ENCODE measurements at places on chromosomes 7 and 10.
A peak's percentile ranks its signal among the peaks of the same experiment; 100 is the strongest.

- no peak for DNase-seq
Measured at GRCh38 chr10:822661-823367, 108.7 kb downstream of the LARP4B start.

DNA sequence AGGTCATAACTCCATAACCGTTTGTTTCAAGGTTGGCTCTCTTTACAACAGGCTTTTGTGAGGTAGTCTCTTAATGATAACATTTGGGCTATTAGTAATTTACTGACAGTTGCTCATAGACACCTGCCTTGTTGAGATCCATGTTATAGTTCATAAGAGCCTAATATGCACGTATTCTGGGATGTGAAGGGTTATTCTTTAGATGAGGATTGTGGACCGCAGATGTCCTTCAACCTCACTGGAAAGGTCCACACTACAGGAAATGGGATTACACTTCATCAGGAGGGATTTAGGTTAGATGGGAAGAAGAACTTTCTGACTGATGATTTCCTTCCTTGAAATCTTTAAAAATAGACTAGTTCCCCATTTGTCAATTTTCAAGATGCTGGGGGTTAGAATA, 62.8 kb downstream of the SAMD9 start:
- no peak for DNase-seq

GRCh38 chr10:70692043-70692603, 19.8 kb downstream of the ADAMTS14 start:
- DNase-seq = no peak

DNA sequence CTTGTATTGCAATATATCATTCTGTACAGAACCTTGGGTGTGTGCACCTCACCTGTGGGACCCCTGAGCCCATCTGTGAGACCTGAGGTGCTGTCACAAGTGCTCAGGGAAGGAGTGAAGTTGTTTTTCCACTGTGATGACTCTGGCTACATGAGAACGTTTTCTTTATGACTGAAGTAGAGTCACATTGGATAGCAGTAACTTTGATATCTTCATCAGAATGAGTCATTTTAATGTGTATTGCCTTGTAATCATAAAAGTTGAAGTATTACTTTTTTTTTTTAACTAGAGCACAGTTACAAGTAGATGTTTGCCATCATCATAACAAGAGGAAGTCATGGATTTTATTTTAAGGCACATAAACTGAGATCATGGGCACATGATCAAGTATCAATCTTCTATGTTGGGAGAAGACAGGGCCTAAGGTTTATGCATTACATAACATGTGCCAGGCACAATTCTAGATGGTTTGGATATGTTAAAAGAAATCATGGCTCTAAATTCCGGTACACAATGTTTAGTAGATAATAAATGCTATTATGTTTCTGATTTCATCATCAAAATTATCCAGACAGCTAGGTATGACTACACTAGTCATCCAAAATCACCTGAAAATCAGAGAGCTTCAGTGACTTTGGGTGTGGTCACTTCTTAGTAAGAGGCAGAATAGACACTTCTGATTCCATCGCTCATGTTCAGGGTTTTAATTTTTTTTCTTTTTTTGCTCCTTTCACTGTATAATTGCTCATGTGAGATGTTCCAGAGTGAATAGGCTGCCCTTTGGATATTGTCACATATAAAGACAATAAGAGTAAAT, 82.7 kb upstream of the KLF6 start:
- DNase-seq = no peak

DNA sequence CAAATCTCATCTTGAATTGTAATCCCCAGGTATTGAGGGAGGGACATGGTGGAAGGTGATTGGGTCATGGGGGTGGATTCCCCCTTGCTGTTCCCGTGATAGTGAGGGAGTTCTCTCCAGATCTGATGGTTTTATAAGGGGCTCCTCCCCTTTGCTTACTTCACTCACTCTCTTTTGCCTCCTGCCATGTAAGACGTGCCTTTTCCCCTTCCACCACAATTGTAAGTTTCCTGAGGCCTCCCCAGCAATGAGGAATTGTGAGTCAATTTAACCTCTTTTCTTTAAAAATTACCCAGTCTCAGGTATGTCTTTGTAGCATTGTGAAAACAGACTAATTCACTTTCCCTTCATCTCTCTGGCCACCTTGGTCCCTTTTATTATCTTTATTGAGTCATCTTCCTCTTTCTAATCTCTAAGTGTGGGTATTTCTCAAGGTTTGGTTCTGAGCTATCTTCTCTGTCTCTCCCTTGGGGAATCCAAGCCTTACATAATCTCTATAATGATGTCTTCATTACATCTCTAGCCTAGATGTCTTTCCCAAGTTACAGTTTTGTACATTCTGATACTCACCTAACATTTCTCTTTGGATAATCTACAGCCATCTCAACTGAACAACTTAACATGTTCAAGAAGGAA, 99.1 kb upstream of the JCAD start:
- no peak for DNase-seq

DNA sequence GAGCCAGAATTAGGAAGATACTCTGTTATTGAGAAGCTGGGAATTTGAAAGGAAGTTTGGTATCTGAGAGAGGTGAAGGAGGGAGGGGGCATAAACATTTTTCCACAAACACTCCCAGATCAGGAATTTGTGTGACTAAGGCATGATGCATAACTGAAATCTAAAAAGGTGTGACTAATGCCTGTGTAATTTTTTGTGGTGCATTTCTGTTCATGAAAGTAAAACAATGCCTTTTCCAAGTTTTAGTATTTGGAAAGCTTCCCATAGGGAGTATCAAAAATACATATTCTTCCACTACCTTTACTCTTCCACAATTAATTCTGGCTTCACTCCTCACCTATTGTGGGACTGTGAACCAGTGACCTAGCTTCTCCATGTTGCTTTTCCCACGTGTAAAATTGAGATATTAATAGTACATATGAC, 56.4 kb upstream of the CAV2 start:
- peak; percentile 98 for DNase-seq

- no peak for DNase-seq
Measured at GRCh38 chr7:93877742-93878141, 12.8 kb downstream of the TFPI2 start.

DNA sequence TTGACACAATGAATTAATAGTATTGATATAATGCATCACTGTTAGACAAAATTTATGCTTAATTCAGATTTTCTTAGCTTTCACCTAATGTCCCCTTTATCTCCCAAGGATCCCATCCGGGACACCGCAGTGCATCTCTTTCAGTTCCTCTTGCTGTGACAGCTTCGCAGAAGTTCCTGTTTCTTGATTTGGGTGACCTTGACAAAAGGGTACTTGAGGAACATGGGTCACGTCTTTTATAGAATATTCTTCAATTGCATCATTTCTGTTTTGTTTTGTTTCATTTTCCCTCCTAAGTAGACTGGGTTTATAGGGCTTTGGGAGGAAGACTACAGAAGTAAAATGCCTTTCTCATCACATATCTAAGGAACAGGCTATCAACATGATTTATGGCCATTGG, 453.2 kb downstream of the DPP6 start:
- DNase-seq = no peak

GRCh38 chr7:33815336-33815735, 90.0 kb upstream of the BMPER start:
- no peak for DNase-seq

GRCh38 chr10:124495162-124495561, 33.5 kb downstream of the LHPP start:
- DNase-seq = no peak

DNA sequence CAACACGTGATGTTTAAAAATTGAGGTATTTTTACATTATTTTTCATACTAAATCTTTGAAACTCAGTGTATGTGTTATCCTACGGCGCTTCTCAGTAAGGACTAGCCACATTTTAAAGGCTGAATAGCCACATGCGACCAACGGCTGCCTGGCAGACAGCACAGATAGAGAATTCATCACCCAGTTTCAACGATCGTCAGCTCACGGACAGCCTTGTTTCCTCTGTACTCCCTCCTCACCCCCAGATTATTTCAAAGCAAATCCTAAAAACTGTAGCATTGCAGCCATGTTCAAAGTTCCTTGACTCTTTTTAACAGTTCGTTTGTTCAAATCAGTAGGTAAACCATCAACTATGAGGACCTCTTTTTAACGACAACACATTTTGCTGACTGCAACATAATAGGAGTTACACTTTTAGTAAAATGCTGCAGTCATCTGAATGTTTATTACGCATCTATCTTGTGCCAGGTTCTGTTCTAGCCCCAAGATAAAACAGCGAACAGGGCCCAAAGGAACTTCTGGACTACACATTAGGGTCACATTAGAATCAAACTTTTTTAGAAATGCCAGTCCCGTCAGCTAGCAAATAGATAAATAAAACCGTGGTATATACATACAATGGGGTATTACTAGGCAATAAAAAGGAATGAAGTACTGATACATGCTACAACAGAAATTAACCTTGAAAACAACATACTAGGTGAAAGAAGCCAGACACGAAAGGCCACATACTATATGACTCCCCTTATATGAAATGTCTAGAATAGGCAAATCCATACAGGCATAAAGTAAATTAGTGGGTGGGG, 5.7 kb downstream of the OSBPL3 start:
- no peak for DNase-seq

- DNase-seq = peak; percentile 67
Measured at GRCh38 chr7:65980478-65981250, 1.3 kb downstream of the GUSB start.

GRCh38 chr7:2701832-2702593, 14.0 kb downstream of the AMZ1 start:
- no peak for DNase-seq

GRCh38 chr7:141158561-141158960, 84.7 kb downstream of the TMEM178B start:
- peak; percentile 98 for DNase-seq

DNA sequence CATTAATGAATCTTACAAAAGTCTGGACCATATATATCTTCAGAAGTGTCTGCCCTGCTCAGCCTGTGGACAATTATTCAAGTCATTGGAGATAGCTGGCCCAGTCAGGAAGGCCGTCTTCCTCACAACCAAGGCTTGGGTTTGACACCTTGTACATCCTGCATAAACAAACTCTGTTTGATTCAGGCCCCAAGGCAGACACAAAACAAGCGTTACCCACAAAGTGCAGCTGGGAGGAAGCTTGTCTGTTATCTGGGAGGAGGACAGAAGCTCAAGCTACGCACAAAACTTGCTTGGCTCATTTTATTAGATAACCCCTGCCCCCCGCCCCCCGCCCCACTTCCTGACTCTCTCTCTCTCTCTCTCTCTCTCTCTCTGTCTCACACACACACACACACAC, 166.9 kb upstream of the WDR11 start:
- no peak for DNase-seq

GRCh38 chr10:49393757-49394156, 2.1 kb downstream of the DRGX start:
- no peak for DNase-seq

GRCh38 chr7:30148951-30149459, 14.2 kb downstream of the MTURN start:
- DNase-seq = no peak

GRCh38 chr10:78806681-78807221, 262.0 kb upstream of the ZMIZ1 start:
- DNase-seq = no peak

- no peak for DNase-seq
Measured at GRCh38 chr10:28892818-28893547, 215.7 kb downstream of the BAMBI start.

DNA sequence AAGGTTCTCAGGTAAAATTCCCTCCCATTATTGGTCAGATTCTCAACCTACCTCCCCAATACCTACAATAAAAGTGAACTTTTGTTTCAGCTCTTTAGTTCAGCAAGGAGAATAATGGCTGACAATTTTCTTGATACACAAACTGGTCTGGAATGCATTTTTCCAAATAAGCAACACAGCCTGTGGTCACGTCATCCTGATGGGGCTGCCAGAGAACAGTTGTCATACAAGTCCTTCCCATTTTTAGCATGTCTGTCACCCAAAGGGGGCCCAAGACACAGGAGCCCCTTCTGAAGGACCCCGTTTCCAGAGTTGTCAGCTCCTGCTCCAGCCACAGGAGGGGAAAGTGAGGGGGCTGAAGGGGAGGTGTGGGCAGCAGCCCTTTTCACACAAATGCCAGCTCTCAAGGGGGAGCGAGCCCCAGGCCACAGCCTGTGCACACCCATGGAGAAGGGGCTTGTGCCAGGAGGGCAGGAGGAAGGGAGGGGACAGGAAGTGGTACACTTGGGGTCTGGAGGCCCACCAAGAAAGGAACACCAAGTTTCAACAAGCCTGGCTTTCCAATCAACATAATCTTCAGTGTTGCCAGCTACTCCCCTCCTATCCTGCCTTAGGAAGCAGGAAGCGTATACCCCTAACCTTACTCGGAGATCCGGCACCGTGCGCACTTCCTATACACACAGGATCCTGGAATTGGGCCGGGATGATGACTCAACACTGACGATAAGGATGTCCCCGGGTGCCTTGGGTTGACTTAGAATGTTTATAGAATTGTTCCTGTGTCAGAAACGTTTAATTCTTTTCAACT, 43.4 kb upstream of the PDLIM1 start:
- peak; percentile 69 for DNase-seq

GRCh38 chr10:112958275-112958995, 8.4 kb downstream of the TCF7L2 start:
- DNase-seq = no peak

GRCh38 chr10:33655165-33655815, 320.8 kb upstream of the NRP1 start:
- no peak for DNase-seq

DNA sequence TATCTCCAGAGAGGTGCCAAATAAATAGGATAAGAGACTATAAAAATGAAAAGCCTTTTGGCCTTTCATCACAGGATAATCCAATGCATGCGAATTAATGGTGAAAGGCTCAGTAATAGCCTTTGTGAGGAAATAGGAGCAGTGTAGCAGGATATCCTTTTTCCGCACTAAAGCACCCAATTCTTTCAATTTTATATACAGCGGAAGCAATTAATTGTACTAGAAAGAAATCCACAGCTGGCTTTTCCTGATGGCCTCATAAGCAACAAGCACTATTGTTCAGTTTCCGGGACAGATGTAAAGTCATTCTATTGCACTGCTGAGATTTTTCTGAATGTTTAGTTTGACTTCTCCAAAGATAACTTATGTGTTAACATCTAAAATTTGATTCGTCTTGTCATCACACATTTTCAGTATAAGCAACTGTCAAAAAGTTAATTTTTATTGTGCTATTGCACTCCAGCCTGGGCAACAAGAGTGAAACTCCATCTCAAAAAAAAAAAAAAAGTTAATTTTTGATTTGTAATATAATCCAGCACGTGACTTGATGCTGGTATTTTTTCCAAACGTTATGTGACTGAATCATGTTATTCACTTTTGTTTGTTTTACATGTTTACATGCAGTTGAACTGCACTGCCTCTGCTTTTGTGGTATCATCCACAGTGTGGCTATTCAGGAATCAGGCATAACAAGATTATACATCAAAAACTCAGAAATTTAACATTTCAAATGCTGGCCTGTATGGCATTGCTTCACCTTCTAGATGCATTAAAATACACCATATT, 8.4 kb upstream of the BMPR1A start:
- DNase-seq = no peak

- no peak for DNase-seq
Measured at GRCh38 chr10:80261316-80262030, 28.0 kb downstream of the MAT1A start.
